SJCRH30 (cell line): ENCODE measurements at places on chromosomes 1 and 21. TPM values are rescaled to one million over a fixed set of nuclear protein-coding genes. Genes with fewer than 3 reads are reported as not detected.
A peak's percentile ranks its signal among the peaks of the same experiment; 100 is the strongest.

DNA sequence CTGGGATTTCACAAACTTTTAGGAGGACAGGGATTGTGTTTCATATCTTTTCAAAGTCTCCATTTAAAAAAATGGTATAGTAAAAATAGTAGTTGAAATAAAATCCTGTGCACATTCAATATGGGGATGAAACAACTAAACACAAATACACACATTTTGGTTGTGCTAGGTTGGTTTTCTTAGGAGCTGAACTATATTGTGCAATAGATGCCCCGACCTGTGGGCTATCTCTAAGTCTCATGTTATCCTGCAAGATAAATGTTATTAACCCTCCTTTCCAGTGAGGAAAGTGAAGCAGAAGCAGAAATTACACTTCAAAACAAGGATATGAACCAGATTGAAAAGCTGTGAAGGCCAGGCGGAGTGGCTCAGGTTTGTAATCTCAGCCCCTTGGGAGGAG lies 1.3 kb upstream of the PLD5 start:
- H3K4me1 ChIP-seq, result no peaks in the 10 kb centered on the region
- no peak overlapping the region for H3K4me3 ChIP-seq
- peaks cover 5% of the 10 kb centered on the region; the same call in 1 of the 2 replicates for H3K27me3 ChIP-seq
- H3K36me3 ChIP-seq, result no peaks in the 10 kb centered on the region

- no peak overlapping the region for H3K4me3 ChIP-seq
- H3K27ac ChIP-seq, result no peak overlapping the region
- H3K36me3 ChIP-seq, result no peaks in the 10 kb centered on the region
- H3K4me1 ChIP-seq, result no peaks in the 10 kb centered on the region
- no peak for DNase-seq
These were observed 55.2 kb downstream of the NGF start for GRCh38 chr1:115282807-115283208.

DNA sequence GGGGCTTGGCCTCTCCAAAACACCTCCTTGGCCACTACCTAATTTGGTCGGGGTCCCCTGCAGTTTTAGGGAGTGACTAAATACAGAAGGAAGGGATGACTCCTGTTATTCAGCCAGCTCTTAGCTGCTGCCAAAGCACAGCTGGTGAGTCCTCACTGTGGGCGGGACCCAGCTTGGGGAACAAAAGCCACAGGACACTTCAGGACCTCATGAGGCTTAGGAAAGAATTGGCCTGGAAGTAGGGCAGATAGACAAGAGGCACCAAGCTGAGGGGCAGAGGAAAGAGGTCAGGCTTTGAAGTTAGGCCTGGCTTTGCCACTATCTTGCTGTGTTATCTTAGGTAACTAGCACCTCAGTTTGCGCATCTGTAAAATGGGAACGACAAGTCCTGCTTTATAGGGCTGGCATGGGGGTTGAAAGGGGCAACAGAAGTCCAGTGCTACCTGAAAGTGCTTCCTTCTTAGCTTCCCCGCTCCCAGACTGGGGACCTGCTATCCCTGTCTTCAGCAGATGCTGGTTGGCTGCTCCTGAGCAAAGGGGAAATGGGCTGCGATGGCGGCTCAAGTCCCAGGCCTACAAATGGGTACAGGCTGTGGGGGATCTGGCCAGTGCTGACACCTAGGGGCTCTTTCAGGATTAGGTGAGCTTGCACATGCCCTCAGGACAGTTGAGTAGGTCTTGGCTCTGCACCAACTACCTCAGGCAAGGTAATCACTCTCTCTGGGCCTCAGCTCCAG lies 15.7 kb downstream of the IFI6 start:
- H3K4me1 ChIP-seq, result peaks cover 6% of the 10 kb centered on the region
- no peak overlapping the region for H3K4me3 ChIP-seq
- H3K27me3 ChIP-seq, result no peaks in the 10 kb centered on the region

DNA sequence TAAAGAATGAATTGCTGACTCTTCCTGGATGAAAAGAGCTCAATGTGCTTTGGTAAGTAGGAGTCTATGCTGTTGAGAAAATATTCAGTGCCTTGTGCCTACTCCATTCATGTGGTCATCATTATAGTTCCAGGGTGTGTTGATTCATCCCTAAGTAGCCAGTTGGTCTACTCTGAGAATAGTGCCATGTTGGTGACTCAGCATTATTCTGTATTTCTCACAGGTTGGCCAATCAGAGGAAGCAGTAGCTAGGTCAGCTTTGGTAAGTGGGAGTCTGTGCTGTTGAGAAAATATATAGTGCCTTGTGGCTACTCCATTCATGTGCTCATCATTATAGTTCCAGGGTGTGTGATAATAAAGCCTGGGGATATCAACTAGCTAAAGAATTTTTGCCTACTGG lies 397.3 kb downstream of the AGBL4 start:
- H3K27ac ChIP-seq, result no peak overlapping the region
- H3K4me3 ChIP-seq, result no peak overlapping the region
- DNase-seq, result no peak
- no peaks in the 10 kb centered on the region for H3K27me3 ChIP-seq

GRCh38 chr1:225595974-225596551 lies 56.9 kb downstream of the ENAH start:
- H3K4me3 ChIP-seq, result no peak overlapping the region
- DNase-seq, result no peak
- H3K4me1 ChIP-seq, result peaks cover 22% of the 10 kb centered on the region
- H3K36me3 ChIP-seq, result peaks cover 19% of the 10 kb centered on the region

The LRRC38 gene
- not detected in 2 replicates for total RNA-seq

DNA sequence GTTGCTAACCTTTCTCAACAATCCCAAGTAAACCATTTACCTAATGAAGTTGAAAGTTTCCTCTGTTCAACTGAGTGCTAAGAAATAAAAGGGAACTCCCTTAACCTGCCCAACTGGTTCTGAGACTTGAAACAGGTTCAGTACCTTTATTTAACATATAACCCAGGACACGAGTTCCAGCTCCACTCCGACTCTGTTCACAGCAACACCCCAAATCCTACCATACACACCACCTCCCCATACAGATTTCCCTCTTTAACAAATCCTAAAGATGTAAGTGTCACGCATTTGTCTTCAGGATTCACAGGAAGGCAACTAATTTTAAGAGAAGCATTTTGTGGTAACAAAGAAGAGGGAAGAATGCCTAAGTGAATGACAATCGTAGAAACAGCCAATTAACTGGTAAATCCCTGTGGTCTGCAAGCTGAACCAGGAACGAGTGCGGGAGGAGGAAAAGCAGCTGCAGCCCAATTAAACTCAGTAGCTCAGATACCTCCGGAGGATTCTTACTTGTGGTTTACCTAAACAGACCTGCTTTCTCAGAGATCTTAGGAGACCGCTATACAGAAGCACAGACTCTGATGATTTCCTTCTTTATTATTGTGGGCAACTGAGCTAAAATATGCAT lies 134.5 kb upstream of the MAGI3 start:
- H3K4me3 ChIP-seq, result no peak overlapping the region
- H3K27me3 ChIP-seq, result peaks cover 3% of the 10 kb centered on the region; the same call in 1 of the 2 replicates
- H3K4me1 ChIP-seq, result peaks cover 3% of the 10 kb centered on the region; the same call in 1 of the 2 replicates
- no peak overlapping the region for H3K27ac ChIP-seq

GRCh38 chr1:242634732-242635131 lies 110.2 kb upstream of the PLD5 start:
- no peak overlapping the region for H3K4me3 ChIP-seq
- DNase-seq, result no peak
- no peaks in the 10 kb centered on the region for H3K4me1 ChIP-seq
- no peaks in the 10 kb centered on the region for H3K36me3 ChIP-seq

DNA sequence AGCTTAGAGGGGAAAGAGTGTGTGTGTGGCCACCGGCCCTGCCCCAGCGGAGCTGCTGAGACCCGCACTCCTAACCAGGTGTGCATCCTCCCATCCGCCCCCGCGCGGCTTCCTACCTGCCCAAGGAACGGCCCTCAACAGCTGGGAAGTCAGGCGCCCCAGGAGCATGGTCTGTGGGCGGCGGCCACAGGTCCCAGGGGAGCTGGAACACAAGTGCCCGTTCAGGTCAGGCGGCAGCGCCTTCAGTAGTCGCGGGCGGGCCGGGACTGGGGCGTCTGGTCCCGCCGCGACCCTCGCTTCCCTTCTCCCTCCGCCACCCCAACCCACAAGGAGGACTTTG lies 448 bp downstream of the AURKAIP1 start:
- peak overlapping the region; percentile 86 for H3K27ac ChIP-seq
- H3K4me3 ChIP-seq, result peak overlapping the region; percentile 97
- DNase-seq, result peak; percentile 61
- H3K27me3 ChIP-seq, result no peaks in the 10 kb centered on the region
- peaks cover 28% of the 10 kb centered on the region for H3K4me1 ChIP-seq

GRCh38 chr21:42142627-42143026 lies 71.5 kb downstream of the UMODL1 start:
- no peaks in the 10 kb centered on the region; the same call in 1 of the 2 replicates for H3K4me1 ChIP-seq
- no peak for DNase-seq
- H3K27ac ChIP-seq, result no peak overlapping the region
- no peaks in the 10 kb centered on the region for H3K36me3 ChIP-seq

GRCh38 chr1:22169816-22170215 lies 26.9 kb upstream of the WNT4 start:
- no peak overlapping the region for H3K27ac ChIP-seq
- no peaks in the 10 kb centered on the region for H3K27me3 ChIP-seq
- H3K4me3 ChIP-seq, result no peak overlapping the region
- H3K4me1 ChIP-seq, result peaks cover 9% of the 10 kb centered on the region
